ENCODE measurements at places on chromosomes 2 and 18.

DNA sequence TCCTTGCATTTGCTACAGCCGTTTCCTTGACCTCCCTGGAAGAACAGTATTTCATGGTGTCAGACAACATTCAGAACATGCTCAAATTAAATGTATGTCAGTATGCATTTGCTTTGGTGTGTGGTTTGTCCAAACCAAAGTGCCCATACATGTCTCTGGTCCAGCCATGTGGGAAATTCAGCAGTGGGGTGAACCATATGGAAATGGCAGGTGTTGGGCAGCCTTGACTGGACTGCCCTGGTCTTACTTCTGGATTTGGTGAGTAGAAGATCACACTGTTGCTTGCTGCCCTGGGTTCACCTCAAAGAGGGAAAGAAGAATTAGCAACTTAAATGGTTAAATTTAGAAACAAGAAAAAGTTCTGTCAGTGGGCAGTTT lies 84.5 kb downstream of the MSH2 start:
- no peak for DNase-seq

DNA sequence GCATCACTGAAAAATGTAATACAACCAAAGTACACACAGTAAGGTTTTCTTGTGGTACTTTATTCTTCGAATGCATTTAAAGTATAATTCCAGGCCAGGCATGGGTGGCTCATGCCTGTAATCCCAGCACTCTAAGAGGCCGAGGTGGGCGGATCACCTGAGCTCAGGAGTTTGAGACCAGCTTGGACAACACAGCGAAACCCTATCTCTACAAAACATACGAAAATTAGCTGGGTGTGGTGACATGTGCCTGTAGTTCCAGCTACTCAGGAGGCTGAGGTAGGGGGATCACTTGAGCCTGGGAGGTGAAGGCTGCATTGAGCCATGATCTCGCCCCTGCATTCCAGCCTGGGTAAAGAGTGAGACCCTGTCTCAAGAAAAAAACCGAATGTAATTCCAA lies 3.9 kb upstream of the TTC39C start:
- no peak for DNase-seq

GRCh38 chr2:212962691-212963090 lies 188.7 kb downstream of the IKZF2 start:
- DNase-seq, result no peak

DNA sequence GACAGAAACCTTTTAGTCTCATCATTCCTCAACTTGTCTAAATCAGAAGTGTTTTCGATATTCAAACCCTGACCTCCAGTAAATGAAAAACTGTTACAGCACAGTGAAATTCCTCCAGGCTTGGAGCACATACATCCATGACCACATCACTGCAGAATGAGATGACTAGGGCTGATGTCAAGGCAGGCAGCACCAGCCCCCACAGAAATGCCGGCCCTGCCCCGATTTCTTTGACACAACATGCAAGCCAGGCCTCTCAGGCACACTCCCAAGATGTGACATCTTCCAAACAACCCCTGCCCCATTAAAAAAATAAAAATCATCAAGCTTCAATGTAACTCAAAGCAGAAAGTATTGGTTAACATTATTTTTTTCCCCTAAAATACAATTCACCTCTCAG lies 103.3 kb downstream of the CTAGE1 start:
- DNase-seq, result peak; percentile 85

DNA sequence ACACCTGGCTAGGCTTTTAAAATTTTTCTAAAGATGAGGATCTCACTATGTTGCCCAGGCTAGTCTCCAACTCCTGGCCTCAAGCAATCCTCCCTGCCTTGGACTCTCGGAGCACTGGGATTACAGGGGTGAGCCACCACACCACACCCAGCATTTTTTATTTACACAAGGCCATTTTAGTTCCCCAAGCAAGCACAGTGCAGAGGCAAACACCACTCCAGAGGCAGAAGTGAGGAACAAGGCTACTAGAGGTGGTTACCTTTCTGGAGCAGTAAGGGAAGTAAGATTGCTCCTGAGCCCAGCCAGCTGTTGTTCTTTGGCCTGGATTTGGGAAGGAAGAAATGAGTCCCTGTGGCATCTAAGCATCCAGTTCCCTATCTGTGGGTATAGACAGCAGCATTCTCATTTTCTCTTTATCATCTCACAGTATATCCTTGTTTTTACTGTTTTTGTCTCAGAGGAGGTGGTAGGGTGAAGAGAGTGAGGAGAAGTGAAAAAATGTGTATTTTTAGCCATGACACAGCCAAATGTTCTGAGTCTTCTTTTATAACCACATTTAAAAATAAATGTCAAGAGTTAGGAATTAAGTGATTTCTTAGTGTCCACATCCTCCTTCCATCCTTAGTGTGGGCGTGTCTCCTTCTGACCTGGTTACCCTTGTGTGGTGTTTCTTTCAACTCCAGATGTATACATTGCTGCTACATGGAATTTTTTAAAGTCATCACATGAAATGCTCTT lies 10.5 kb upstream of the TTC39C start:
- DNase-seq, result no peak

GRCh38 chr2:102895376-102895775 lies 133.5 kb downstream of the TMEM182 start:
- no peak for DNase-seq

- no peak for DNase-seq
Observed at GRCh38 chr2:80255918-80256781, 48.4 kb downstream of the LRRTM1 start.

DNA sequence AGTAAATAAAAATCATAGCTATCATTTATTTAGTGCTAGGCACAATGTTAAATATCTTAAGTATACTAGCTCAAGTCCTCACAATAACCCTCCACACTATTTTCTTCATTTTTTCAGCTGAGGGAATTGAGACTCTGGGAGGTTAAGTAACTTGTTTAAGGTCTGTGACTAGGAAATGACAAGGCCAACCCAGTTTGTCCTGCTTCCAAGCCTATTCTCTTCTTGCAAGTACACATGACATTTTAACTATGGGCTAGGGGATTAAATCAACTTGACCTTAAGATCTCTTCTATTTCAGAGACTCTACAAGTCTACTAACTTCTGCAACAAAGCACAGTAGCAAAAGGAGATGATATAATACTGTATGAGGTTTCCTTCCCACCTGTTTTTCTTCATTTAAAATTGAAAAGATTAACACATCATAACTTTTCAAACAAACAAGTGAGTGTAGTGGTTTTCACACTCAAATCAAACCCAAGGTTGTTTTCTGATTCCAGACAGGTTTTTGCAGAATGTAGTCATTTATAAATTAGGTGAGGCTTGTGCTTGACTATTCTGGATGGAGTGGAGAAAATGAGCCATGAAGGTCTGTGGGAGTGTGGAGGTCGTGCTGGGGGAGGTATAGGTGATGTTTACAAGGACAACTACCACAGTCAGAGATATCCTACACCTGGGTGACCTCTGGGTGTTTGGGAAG lies 57.0 kb downstream of the CD28 start:
- no peak for DNase-seq

GRCh38 chr2:85990084-85990483 lies 101.3 kb upstream of the ST3GAL5 start:
- DNase-seq, result no peak

GRCh38 chr2:105954891-105955290 lies 210.2 kb downstream of the NCK2 start:
- no peak for DNase-seq

GRCh38 chr18:58361212-58361611 lies 267.7 kb downstream of the ALPK2 start:
- DNase-seq, result no peak

DNA sequence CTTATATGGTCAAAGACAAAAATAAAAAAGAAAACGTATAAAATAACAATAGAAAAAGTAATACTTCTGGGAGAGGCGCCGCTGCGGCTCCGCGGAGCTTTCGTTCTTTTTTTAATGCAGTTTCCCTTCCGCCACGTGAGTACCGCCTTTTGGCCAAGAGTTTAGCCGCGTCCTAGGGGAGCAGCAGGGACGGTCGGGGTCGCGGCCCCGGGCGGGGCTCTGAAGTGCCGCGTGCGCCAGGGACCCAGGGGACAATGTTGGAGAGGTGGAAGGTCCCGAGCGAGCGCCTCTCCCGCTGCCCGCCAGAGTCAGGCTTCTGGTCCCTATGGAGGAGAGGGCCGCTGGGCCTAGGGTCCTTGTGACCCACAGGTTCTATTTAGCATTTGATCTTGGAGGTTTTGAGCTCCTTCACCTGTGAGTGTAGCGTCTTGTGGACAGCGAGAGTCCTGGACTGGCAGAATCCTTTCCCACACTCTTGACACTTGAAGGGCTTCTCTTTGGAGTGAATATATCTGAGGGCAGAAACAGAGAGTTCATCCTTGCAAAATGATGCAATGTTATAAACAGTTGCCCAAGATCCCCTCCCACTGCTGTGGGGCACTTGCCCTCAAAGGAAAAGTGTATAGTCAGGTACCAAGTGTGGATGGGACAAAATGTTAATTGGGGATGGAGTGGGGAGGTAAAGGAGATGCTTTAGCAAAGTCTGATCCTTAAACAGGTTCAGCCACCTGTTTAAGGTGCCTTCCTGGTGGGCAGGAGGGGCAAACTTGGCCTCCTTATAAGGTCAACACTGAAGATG lies 6.3 kb downstream of the OSR1 start:
- no peak for DNase-seq

GRCh38 chr2:9152975-9153642 lies 53.5 kb upstream of the ASAP2 start:
- DNase-seq, result no peak

DNA sequence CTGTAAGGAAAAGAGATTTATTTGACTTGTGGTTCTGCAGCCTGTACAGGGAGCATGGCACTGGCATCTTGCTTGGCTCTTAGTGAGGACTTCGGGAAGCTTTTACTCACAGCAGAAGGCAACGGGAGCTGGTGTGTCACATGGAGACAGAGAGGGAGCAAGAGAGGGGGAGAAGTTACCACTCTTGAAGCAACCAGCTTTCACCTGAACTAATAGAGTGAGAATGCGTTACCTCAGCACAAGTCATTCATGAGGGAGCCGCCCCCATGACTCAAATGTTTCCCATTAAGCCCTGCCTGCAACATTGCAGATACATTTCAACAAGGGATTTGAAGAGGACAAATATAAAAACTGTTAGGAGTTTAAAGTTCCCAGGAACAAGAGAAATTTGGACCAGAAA lies 190.0 kb downstream of the CYRIA start:
- DNase-seq, result no peak

GRCh38 chr2:109352056-109352897 lies 223.3 kb downstream of the SH3RF3 start:
- DNase-seq, result no peak

DNA sequence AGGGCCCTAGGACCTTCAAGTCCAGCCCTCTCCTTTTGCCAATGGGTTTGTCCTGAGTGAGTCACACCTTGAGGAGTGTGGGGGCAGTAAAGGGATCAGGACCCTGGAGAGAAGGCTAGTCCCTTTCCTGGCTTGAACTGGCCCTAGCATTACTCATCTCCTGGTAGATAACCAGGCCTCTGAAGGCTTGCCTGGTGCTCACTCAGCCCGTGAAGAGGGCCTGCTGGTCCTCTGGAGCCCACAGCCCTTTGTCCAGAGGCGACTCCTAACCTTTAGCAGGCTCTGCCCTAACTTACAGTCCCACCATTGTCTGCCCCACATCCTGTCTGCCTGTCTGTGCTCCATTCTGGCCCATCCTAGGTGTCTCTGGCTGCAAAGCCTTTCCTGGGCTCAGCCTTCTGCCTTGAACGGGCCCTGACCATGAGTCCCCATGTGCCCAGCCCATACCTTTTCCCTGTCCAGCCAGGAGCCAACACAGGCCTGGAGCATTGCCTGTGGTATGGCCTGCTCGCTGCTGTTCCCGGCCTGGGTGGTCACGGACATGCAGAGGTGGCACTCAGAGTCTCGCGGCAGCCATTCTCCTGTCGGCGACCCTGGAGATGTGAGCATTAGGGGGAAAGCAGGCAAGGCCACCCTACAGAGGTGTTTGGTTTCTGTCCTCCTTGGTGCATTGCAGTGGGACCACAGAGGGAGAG lies 5.0 kb downstream of the SFTPB start:
- DNase-seq, result peak; percentile 71

DNA sequence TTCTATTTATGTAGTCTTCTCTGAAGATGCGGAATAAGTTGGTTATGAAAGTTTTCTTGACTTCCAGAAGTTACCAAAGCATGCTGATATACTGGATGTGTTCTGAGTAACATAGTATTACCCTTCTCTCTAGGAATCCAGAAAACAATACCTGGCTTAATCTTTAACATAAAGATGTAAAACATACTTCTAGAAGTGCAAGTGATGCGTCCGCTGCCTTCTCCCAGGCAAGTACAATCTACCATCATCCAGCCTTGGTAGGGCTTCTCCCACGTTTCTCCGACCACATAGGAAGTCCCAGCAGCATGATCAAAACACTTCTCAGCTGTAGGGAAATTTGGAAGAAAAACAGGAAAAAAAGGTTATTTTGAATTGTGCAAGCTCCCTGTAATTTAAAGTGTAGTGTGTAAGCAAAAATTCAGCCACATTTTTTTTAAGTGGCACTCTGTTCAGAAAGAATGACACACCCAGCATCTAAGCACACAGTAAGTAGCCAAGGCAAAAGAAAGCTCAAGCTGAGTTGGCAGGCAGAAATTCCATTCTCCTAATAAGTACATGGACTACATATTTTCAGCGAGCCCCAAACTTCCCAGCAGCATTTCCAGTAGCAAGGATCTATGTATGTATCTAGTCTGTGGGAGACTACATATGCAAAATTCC lies 5.2 kb downstream of the FN1 start:
- no peak for DNase-seq

GRCh38 chr2:153235516-153235915 lies 243.0 kb downstream of the RPRM start:
- DNase-seq, result no peak

- no peak for DNase-seq
Observed at GRCh38 chr2:44367591-44367990, 5.8 kb downstream of the CAMKMT start.

GRCh38 chr2:148880636-148881035 lies 5.6 kb downstream of the KIF5C start:
- DNase-seq, result no peak

DNA sequence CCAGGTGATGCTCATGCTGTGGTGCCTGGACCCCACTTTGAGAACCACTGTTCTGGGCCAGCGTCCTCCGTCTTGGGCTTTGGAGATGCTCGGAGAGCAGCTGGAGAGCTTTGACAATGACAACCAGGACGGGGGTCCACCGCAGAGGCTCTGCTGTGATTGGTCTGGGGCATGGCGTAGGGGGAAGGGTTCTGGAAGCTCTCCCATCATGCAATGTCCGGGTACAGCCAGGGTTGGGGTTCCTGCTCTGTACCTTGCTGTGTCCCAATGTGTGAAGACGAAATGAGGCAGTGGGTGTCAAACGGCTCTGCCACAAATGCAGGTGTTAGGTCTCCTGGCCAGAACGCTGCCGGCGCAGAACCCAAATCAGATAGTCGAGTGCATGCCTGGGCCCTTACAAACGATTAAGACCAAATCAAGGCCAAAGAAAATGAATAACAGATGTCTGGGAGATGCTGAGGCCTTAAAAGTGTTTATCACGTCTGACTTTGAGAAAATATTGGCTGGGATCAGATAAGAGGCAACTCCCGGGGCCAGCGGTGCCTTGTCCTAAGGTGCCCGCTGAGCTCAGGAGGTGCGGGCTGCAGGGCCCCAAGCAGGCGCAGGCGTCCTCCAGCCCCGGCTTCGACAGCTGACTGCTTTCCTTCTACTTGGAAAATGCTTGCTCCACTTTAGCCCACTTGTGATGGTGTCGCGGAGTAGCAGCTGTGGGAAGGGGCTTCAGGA lies 117.2 kb downstream of the VAPA start:
- no peak for DNase-seq

Measured in AG04450 (cell line).